ENCODE measurements at places on chromosomes 5 and 9.

GRCh38 chr5:140240987-140241706, 61.8 kb downstream of the PFDN1 start:
- DNase-seq: peak; percentile 92

GRCh38 chr9:108093773-108094675, 604.5 kb upstream of the KLF4 start:
- DNase-seq: no peak

- DNase-seq: no peak
Observed at GRCh38 chr9:29965834-29966233, 2392.6 kb upstream of the C9orf72 start.

- DNase-seq: no peak
Observed at GRCh38 chr9:113720495-113720894, 155.6 kb upstream of the ZNF618 start.

- DNase-seq: no peak
Observed at GRCh38 chr9:35556776-35557175, 48.3 kb upstream of the TESK1 start.

DNA sequence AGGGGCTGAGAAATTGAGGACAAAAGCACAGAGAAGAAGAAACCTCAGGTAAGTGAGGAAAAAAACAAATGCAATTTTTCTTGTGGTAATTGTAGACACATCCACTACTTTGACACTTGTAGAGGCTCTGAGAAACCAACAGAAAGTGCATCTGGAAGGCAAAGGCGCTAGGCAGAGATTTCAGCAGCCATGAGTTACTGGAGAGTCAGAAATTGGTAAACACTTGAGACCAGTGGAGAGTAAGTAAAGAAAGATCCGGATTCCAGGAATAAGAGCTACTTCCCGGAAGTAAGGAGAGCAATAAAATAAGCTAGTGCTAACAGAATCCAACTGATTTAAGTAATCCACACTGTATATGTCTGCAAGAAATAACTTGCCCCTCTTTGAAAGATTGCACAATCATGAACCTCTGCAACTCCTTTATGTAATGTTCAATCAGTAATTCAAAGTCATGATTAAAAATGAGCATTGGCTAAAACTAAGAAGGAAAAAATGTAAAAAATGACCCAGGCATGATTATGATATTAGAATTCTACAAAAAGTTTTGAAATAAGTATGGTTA, 382.1 kb downstream of the CDH18 start:
- DNase-seq: no peak

- peak; percentile 55 for DNase-seq
Observed at GRCh38 chr9:4741365-4742089, 525 bp upstream of the AK3 start.

- no peak for DNase-seq
Observed at GRCh38 chr5:4093970-4094369, 498.3 kb downstream of the IRX1 start.

DNA sequence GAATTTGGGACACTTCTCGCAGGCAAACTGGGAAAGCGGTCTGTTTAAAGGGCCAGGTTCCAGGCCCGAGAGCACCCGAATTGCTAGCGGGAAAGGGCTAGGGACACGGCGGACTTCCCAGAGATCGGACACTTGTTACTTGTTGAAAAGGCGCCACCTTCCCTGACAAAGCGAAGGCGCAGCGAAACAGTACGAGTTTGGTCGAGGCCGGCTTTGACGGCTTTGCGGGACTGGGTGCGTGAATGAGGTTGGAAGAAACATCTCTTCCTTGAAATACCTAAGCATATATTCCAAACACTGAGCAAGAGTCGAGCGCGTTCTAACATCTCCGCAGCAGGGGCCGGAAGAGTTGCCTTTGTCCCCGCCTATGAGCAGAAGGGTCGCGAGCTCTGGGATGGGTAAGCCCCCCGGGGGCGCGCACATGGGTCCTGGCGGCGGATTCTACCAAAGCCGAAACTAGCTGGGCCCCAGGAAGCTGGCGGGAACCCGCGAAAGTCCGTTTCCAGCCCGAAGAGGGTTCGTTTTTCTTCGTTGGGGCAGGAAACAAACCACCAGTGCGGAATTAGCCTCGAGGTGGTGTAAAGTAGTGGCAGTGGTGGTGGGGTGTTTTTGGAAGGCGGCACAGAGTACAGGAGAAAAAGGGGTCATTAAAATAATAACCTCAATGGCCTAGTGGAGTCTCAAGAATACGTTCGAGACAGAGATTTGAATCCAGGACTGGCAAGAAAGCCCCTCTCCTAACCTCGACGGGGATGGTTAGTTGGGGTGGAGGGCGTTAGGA, 1.5 kb downstream of the GDNF start:
- DNase-seq: no peak

GRCh38 chr9:82498541-82499317, 510.2 kb downstream of the SPATA31D1 start:
- DNase-seq: no peak

GRCh38 chr9:125271081-125271480, 9.5 kb downstream of the GAPVD1 start:
- no peak for DNase-seq

DNA sequence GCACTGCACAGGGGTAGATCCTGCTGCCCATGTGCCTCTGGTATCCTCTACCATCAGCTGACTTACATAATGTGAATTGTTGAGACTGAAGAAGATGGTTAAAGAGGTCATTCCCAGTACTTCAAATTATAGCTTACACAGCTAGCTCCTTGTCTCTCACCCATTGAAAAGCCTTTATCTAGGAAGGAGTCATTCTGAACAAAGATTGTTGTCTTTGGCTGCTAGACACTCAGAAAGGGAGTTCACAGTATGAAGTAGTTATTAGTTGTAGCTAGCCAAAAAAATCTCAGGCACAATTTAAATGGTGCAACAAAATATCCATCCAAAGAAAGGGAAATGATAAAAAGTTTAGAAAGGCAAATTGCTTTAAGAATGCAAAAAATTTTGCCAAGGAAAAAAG, 102.0 kb upstream of the NREP start:
- no peak for DNase-seq

GRCh38 chr9:112252194-112252593, 77.1 kb upstream of the SUSD1 start:
- no peak for DNase-seq

DNA sequence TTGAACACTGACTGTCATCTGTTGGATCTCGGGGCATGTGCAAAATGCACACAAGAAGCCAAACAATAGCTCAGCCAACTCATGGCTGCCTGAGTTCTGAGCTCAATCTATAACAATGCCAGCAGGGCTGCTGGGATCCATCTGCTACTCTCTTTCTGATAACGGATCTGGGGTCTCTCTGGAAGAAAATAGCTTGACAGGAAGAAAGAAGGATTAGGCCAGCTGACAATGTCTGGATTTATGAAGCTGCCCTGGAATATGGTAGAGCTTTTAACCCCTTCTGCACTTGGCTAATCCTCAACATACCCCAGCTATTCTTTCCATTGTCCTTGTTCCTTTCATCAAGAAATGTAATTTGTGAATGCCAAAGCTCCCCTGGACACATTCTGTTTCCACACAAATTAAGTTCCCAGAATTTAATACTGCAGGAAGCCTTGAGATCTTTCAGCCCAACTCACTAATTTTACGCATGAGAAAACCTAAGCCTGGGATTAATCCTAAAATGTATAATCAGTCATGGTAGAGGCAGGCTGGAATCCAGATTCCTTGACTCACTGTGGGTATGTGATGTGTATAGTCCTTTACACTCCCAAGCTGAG, 62.7 kb upstream of the PCA3 start:
- DNase-seq: no peak

DNA sequence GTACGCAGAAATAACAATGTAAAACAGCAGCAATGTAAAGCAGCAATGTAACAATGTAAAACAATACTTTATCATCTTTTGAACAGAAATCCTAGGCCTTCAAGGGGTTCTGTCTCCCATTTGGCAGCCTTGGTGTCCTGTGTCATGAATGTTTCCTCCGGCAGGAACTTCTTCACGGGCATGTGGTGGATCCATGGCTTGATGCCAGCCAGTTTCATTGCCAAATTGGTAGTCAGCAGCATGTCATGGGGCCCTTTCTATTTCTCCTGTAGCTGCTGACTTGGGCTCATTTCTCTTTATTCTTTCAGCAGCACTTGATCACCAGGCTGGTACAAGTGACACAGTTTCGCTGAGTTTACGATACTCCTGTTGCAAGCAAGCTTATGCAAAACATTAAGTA, 275.3 kb downstream of the HTR1A start:
- no peak for DNase-seq

DNA sequence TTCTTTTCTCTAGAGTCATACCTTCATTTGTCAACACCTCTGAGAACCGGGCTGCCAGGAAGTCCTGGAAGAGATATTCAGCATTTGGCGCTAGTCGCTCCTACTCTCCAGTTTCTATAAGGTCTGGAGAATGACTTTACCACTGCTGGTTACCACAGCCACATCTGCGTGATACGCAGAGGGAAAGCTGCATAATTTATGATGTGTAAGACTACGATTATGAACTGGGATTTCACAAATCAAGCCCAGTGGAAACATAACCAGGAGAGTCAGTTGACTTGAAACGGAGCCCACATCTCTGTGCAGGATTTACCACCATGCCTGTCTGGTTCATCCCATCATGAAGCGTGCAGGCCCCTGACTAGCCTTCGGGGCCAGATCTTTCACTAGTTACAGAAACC, 72.6 kb downstream of the FGF1 start:
- DNase-seq: no peak

DNA sequence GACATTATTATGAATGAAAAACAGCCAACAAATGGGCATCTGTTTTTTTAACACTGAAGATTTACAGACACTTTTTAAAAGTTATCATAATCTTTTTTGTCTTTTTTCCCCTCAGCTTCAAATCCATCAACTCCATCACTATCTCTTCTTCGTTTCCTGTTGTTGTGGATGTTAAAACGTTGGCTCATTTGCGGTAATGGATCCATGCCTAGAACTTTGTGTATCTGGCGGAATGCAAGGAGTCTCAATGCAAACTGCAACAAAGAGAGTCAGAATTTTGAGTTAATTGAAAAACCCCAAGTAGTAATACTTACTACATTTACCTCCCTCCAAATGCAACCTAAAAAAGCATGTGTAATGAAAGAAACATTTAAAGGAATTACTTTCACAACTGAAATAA, 42.9 kb upstream of the MTMR12 start:
- DNase-seq: no peak

GRCh38 chr9:14924230-14925219, 14.3 kb upstream of the FREM1 start:
- no peak for DNase-seq

- DNase-seq: no peak
Observed at GRCh38 chr9:71748280-71748743, 20.0 kb downstream of the CEMIP2 start.

- no peak for DNase-seq
Observed at GRCh38 chr9:32956606-32957005, 44.8 kb downstream of the APTX start.

GRCh38 chr9:86175743-86176456, 76.5 kb upstream of the GOLM1 start:
- no peak for DNase-seq

DNA sequence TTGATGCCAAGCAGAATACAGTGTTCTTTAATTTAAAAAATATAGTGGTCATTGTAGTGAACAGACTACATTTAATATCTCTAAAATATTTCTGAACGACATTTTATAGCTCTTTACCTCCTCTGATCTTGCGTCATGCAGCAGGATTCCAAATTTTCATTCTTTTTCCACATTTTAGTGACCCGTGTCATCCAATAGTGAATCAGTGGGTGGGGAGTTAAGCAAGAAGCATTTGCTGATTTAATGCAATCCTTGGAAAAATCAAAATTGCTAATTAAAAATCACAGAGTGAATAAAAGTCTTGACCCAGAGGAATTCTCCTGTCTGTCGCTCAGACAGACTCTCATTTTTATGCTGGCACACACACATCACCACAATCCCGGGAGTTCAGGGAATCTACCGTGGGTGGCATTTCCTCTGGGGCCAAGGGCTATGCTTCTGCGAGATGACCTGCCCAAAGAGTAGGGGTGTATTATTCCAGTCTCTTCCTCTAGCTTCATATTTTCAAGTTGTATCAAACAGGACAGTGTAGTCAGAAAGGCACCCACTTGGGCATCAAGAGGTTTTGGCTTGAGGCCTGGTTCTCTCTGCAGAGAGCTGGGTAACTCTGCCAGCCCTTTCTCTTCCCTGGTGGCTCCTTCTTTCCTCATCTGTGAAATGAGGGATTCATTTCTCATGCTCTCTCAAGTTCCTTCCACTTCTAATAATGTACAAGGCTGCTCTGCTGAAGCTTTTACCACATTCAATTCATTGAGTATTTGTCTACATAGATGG, 24.8 kb upstream of the OTP start:
- DNase-seq: no peak

- no peak for DNase-seq
Observed at GRCh38 chr9:71506821-71507220, 261.5 kb downstream of the CEMIP2 start.

DNA sequence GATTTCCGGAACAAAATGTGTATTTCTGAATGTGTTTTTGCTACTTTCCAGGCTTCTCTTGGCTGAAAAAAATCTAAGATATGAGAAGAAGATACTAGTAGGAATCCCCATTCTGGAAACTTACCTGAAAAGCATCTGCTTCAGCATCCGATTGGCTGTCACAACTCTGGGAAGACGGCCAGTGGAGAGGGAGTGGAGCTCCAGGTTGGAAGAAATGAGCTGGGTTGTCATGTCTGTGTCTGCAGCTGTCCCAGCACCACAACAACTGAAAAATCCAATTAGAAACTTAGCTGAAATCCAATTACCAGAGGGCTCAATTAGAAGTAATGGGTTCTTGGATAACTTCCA, 3.0 kb downstream of the PSMB7 start:
- DNase-seq: no peak

GRCh38 chr9:113526841-113527240, 63.3 kb downstream of the RGS3 start:
- DNase-seq: no peak

DNA sequence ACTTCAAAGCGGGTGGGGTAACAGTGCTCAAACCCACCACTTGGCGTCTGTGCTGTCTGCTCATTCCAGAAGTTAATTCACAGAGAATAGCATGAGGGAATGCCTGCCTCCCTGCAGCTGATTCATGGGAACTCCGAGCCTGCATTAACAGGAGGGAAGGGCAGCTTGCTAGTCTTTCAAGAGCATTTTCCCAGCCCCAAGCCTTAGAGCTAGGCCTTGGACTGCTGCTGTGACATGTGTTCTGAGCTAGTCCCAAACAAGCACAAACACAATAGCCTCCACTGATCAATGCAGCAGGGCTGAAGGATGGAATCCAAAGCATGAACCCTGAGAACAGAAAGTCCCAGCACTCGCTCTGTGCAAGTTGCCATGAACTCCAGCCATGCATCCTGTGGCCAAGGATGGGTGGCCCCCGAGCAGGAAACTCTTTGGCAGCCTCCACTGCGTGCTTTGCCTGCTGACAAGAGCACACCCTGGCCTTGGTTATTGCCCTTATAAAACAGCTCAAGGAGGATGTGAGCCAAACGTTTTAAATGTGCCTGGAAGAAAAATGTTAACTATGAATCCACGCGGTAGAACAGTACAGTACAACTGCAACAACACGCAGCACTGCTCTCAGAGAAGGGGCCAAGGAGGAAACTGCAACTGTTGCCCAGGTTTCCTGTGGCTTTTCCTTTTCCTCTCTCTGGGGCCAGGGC, 653.1 kb upstream of the KLF4 start:
- peak; percentile 86 for DNase-seq

- DNase-seq: no peak
Observed at GRCh38 chr5:61051267-61051666, 106.3 kb downstream of the NDUFAF2 start.

Data from aorta (tissue), 5 donors.